Tongue (tissue), 3 donors: ENCODE measurements at places on chromosomes 2 and 18.

DNA sequence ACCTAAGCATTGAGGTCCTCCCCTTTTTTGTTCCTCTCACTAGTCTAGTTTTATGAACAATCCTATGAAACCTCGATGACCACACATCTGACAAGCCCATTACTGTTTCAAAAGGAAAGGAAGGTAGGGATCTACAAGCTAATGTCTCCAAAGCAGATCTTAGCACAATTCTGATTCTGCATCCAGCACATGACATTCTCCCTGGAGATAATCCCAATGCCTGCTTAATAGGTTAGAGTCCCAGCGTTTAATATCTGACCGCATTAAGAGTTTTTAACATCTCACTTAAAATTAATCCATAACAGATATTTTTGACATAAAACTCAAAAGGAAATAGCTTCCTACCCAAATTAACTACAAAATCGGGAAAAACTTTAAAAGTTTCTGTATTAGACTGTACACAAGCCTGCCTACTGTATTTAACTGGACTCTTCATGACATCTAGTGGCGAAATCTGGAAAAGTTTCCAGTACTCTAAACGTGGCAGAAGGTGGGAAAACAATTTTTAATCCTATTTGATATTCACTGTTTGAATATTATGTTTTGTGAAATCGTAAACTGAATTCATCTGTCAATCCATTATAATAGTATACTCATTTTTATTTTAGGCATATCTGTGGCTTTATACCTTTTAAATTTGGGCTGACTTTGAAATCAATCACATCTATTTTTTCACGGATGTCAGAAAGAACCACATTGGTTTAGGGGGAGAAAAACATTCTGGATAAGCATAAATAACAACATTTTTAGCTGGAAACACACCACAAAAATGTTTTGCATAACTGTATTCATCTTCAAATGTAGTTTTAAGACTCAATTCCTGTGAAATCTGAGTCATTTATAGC, 62.4 kb downstream of the TXNL1 start:
- peak; percentile 87 for DNase-seq

DNA sequence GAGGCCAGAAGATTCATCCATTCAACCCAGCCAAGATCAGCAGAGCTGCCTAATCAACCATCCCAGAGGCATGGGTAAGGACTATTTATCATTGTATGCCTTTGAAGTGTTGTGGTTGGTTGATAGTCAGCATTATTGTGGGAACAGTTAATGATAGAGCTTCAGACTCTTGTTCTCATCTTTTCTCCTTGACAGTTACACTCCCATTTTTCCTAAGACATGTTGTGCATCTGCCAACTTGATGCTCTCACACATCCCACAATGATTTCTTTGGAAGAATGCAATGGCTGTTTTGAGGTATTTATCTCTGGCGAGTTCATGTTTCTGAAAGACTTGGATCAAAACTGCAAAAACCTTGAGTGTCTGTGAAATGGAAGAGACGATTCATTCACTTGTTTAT, 55.4 kb downstream of the FASTKD2 start:
- no peak for DNase-seq

DNA sequence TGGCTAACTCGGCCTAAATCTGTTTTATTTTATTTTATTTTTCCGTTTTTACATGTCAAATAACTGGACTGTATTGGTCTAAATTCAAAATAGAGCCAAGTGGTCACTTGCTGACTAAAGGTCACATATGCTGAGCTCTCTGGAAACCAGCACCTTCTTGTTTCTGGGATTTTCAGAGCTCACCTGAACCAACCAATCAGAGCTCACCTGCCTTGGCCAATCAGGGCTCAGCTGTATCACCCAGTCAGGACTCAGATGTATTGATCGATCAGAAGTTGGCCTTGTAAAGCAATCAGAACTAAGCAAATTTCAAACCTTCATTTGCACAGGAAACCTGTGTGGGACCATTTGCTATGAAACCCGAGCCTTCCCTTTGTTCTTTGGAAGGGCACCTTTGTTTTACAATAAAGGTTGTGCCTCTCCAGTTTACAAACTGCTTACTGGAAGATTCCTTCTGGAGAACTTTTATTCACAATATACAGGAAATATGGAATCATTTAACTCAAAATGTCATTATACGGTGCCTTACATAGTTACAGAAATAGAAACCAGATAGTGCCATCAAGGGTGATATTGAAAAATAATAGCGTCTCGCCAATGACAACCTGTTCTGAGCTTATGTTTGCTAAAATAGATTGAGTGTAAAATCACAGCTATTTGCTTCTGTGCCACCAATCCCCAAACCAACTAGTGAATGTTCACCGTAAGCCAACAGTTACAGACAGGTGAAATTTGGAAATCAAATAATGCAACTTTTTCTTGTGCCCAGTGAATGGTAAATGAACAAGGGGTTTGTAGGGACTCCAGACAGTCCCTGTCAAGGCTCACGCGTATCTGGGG, 17.3 kb upstream of the PSD4 start:
- no peak for DNase-seq

GRCh38 chr2:234366891-234367290, 130.0 kb downstream of the ARL4C start:
- DNase-seq: peak; percentile 67

DNA sequence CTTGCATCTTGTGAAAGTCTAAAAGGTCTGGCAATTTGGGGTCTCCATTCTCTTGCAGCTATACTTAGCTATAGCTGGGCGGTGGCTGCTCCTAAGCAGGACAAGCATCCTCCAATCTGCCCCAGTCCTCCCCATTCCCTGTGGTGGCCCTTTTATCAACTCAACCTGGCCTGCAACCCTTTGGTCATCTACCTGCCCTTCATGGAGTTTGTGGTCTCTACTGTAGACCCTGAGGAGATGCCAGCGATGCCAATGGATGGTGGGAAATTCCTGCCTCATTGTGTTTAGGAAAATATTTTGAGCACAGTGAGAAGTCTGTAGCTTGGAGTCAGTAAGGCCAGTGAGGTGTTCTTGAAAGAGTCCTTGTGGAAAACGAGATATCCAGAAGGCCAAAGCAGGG, 143.4 kb downstream of the CAPN13 start:
- no peak for DNase-seq

DNA sequence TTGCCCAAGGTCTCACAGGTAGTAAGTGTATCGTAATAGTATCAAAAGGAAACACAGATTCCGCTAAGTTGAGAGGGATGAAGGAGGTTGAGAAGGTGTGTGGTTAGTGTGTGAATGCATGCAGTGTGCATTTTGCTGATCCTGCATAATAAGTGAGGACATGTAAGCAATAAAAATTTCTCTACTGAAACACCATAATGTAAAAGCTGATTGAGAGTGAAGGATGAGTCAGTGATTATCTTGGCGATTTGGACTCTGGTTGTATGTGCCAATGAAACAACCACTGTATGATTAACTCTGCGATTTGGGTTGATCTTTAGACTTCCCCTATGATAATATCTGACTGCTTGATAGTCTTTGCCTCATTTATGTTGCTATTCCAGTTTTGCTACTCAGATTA, 16.7 kb upstream of the ADGRF3 start:
- no peak for DNase-seq

- DNase-seq: peak; percentile 43
These were observed 53.7 kb upstream of the MGAT5 start for GRCh38 chr2:134200036-134200618.

GRCh38 chr18:5600378-5601071, 56.7 kb upstream of the EPB41L3 start:
- peak; percentile 66 for DNase-seq

DNA sequence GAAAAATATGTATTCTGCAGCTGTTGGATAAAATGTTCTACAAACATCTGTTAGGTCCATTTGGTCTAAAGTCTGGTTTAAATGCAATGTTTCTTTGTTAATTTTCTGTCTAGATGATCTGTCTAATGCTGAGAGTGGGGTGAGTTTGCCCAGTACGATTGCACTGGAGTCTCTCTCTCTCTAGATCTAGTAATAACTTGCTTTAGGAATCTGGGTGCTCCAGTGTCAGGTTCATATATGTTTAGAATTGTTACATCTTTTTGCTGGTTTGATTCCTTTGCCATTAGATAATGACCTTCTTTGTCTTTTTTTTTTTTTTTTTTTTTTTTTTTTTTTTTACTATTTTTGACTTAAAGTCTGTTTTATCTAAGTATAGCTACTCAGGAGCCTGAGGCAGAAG, 10.4 kb downstream of the GCC2 start:
- DNase-seq: no peak

DNA sequence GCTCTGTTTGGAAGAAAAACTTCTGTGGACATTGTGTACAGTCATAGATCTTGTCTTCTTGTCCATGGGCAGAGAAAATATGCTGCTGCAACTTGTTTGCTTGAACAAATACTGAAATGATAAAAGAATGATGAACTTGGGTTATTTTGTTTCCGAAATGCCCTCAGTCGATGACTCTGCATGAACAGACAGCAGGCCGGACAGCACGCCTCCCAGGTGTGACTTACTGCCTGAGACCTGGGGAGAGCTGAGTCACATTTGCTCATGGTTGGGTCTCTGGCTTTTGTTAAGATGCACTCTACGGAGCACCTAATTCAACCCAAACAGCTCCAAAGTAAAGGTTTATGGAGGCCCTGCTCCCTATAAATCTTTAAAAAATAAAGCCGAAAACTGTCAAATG, 262.5 kb downstream of the ZNF521 start:
- no peak for DNase-seq

GRCh38 chr2:203582468-203582867, 47.4 kb upstream of the RAPH1 start:
- peak; percentile 79 for DNase-seq

- peak; percentile 36 for DNase-seq
These were observed 173.7 kb downstream of the PTPRM start for GRCh38 chr18:7740821-7741220.

GRCh38 chr2:117553448-117553847, 261.0 kb upstream of the DDX18 start:
- no peak for DNase-seq

GRCh38 chr2:119531292-119531691, 7.0 kb upstream of the SCTR start:
- peak; percentile 13 for DNase-seq

DNA sequence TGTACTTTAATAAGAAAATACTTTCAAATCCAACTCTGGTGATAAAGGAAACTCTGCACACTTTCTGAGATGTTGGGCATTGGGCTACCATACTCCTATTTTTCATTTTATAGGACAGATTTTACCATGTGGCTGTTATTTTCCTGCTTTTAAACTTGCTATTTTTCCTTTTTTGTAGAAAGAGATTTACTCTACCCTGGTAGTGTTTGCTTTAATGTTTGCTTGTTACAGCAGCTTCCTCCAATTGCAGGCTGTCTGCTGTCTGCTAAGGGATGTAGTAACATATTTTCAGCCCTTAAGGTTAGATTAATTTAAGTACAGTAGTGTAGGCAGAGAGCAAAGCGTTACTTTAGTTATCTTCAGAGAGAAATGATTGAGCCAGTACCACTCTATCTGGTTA, 38.6 kb downstream of the MARCHF7 start:
- DNase-seq: no peak

DNA sequence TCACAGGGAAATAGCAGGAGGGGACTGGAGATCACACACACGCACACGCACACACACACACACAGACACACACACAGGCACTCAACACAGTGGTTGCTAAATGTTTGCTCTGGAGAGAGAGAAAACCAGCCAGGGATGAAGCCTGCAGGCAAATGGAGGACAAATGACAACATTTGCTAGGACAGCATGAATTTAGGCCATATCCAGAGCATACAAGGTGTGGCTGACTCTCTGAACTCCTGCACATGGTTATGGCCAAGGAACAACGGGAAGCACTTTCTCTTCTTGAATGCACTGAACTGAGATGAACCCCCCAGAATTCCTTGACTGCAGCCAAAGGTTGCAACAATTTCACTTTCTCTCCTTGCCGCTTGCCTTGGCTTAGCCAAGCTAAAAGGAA, 230.0 kb upstream of the RASGRP3 start:
- no peak for DNase-seq

DNA sequence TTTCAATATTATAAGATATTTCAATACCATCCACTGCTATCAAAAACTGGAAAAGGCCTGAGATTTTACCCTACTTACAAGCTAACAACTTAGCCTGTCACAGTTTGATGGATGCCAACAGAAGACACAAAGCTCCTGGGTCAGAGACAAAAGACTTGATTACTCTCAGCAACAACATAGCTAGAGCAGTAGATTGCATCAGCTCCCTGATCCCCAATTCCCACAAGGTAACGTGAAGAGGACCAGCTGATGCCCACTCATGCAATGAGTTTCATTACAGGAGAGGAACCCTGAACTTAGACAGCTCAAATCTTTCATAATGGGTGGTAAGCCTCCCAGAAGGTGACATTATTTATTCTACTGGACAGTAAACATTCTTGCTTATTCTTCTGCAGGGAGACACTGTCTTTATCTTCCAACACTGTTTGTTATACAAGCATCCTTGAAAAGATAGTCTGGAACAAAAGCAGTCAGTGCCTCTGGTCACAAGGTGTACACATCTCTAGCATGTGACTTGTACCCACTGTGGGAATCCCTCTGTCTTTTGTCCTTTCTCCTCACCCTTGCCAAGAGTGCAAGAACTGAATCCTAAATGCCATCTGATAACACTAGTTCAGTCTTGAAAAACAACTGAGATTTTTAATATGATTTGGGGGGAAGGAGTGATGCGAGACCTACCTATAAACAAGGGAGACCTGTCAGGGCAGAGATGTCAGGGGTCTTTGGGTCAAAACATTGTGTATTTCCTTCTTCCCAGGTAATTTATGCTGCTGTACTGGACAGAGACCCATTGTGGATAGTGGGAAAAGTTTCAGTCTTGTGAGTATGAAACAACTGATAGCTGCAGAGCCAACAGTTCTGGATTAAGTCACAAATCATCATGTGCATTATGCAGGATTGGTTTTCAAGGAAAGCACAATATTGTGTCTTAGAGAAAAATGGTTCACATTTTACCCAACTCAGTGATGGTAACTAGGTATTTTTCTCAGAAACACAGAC, 102.4 kb downstream of the AOX1 start:
- no peak for DNase-seq

GRCh38 chr2:74959106-74959751, 786 bp downstream of the POLE4 start:
- no peak for DNase-seq

DNA sequence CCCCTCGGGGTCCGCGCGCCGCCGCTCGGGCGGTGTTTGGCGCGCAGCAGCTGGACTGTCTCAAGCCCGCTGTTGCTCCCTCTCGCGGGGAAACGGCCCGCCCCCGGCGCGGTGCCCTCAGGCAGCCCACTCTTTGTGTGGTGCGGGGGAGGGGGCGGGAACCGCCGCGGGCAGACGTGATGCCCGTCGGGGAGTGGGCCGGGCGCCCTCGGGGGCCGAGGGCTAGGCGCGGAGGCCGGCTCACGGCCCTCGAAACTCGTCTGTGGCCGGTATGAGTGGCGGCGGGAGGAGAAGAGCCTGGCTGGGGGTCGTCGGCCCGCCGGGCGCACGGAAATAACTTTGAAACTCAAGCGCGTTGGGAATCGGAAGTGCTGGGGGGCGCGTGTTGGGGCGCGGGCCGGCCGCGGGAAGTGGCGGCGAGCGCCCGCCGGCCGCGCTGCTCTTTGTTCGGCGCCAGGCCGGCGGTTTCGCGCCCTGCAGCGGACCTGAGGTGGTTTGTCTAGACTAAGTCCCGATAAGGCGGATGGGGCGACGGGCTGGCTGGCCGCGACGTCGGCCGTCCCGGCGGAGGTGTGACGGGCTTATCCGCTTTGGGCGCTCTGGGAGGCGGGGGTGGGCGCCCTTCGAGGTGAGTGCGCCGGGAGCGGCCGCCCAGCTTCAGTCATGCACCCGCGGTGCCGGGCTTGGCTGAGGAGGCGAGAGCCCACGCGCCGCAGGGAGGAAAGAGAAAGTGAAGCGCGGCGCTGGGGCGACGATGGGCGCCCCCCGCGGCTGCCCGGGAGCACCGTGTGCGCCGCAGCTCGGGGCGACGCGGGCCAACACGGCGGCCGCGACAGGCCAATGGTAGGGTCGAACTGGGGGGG, 679 bp downstream of the PTMA start:
- peak; percentile 64 for DNase-seq
